Stimulated activated CD8-positive, alpha-beta memory T cell treated with anti-CD3 and anti-CD28 coated beads, Interleukin-7, amount 100 ng/mL, for 48 hours (primary cell): ENCODE measurements at places on chromosomes 12 and 14.

GRCh38 chr14:90759370-90760077, 56.7 kb downstream of the TTC7B start:
- DNase-seq: no peak

DNA sequence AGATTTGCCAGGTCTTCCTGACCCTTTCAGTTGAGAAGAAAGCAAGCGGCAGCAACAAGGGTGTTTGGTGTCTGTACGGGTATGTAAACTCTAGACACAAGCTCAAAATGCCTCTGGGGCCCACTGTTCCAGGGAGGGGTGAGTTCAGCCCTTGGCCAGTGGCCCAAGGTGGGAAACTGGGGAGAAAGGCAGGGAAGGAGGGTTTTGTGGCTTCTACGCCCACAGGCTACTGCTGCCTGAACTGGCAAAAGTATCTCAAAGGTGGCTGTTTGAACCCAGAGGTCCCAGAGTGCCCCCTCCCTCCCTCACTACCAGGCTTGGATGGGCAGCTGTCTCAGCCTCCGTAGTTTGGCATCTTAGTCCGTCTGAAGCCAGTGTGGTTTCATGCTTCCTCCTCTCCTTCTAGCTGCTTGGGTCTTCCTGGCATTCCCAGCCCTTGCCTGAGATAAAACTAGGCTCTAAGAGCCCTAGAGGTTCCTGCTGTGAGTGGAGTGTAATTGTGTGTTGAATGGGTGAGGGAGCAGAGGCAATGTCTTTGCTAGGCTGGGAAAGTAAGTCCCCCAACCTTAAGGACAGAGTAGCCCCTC, 5.5 kb downstream of the HOXC5 start:
- no peak for DNase-seq

DNA sequence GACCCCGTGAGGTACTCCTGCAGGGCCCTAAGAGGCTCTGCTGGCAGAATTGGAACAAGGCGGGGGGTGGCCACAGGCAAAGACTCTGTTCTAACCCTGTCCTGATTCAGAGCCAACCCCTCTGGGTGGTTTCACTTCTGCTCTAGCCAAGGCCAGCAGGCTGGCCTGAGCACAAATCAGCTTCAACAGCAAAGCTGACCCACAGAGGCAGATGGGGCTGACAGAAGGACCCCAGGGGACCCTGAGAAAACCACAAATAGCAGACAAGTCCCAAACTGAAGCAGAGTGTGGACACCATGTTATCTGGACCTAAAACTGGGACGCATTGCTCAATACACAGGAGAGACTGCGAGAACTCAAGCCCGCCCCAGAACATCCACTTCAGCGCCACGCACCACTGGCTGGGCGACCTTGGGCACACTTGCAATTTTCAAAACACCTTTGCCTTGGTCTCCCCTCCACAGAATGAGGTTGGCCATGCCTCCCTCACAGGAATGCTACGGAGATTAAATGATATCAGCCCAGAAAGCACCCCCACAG, 76.4 kb upstream of the DICER1 start:
- no peak for DNase-seq

DNA sequence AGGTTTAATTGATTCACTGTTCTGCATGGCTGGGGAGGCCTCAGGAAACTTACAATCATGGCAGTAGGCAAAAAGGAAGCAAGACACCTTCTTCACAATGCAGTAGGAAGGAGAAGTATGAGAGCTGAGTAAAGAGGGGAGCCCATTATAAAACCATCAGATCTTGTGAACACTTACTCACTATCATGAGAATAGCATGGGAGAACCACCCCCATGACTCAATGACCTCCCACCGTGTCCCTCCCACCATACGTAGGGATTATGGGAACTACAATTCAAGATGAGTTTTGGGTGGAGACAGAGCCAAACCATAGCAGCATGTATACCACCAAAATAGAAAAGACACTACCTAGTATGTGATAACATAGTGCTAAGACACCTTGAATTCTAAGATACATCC, 2.9 kb upstream of the HMGA2 start:
- no peak for DNase-seq

- DNase-seq: no peak
Measured at GRCh38 chr12:16523951-16524331, 82.0 kb downstream of the LMO3 start.

- DNase-seq: no peak
Measured at GRCh38 chr14:91980157-91980556, 32.7 kb upstream of the FBLN5 start.

- no peak for DNase-seq
Measured at GRCh38 chr12:98418357-98419075, 96.9 kb upstream of the TMPO start.

DNA sequence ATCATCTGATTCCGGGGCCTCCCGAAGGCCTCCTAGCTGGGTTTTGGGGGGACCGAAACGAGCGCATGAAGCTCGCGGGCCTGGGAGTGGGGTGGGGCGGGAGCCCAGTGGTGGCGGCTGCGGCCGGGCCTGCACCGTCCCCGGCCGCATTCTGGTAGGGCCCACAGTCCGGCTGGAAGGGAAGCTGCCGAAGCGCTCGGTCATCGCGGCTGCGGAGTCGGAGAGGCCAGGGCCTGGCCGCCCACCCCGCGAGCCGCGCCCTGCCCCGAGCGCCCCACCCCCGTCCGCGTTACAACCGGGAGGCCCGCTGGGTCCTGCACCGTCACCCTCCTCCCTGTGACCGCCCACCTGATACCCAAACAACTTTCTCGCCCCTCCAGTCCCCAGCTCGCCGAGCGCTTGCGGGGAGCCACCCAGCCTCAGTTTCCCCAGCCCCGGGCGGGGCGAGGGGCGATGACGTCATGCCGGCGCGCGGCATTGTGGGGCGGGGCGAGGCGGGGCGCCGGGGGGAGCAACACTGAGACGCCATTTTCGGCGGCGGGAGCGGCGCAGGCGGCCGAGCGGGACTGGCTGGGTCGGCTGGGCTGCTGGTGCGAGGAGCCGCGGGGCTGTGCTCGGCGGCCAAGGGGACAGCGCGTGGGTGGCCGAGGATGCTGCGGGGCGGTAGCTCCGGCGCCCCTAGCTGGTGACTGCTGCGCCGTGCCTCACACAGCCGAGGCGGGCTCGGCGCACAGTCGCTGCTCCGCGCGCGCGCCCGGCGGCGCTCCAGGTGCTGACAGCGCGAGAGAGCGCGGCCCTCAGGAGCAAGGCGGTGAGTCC, at the start of gene KLC1:
Gene KLC1 (plus strand): TSS at position 528 of the 819 bp plus-strand sequence. CDS start 25,354 bp downstream, outside the sequence.
- peak; percentile 72 for DNase-seq

DNA sequence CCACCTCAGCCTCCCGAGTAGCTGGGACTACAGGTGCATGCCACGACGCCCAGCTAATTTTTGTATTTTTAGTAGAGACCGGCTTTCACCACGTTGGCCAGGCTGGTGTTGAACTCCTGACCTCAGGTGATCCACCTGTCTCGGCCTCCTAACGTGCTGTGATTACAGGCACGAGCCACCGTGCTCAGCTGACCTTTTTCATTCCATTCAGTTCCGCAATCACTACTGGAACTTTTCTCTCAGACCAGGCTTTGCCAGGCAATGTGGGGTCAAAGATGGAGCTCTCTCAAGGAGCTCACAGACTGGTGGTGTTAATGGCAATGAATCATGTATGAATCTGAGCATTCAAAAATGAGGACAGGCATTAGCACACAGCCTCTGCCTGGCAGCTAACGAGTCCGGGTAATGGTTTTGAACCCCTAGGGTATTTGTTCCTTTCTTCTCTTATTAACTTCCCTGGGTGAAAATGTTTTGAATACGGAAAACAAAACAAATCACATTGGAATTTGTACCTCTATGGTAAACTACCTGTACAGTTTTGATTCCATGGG, 9.4 kb upstream of the TCHP start:
- no peak for DNase-seq

DNA sequence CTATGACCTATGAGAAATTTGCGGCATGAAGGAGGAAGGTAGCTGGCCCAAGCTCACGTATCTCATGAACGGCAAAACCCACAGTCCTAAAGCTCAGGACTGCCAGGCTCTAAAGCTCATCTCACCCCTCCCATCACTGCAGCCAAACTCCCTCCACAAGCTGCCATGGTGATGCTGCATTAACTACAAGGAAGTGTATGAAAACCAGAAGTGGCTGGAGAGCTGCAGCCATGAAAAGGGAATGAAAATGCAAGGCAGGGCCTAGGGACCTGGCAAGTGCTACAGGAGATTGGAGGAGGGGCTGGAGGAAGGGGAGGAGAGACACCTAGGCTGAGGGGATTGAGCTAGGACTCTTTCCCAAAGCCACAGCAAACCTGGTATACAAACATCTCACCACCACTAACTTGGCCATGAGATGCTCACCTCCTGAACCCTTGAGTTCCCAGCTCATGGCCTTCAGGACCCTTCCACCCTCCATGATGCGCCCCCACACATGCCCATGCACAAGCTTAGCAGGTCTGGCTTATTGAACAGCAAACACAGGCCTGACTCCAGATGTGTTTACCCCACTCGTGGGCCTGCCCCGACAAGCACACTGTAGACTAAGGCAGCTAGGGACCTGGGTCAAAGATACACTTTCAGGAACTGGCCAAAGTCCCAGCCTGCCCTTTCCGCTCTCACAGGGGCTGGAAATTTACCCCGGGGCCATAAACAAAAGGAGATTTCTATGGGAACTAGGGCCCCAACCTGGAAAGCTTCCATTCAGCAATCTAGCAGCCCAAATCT, 42.0 kb downstream of the LTBP2 start:
- DNase-seq: no peak

- DNase-seq: no peak
Measured at GRCh38 chr14:73731111-73731510, 16.9 kb upstream of the PNMA1 start.

DNA sequence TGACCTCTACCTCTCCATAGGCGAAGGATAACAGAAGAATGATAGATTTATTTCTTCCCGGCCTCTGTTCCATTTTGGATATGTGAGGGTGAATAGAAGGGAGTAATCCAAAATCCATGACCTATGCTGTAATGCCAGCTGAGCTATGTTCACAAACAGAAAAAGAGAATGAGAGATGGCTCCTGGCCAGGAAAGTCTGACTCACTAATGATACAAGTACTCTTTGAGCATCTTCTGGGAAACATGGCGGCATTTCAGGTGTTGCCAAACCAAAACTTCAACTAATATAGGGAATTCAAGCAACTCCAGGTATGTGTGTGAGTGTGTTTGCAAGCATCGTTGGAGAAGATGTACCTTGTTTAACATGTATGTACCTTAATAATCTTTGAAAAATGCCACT, 55.1 kb downstream of the MED13L start:
- no peak for DNase-seq

DNA sequence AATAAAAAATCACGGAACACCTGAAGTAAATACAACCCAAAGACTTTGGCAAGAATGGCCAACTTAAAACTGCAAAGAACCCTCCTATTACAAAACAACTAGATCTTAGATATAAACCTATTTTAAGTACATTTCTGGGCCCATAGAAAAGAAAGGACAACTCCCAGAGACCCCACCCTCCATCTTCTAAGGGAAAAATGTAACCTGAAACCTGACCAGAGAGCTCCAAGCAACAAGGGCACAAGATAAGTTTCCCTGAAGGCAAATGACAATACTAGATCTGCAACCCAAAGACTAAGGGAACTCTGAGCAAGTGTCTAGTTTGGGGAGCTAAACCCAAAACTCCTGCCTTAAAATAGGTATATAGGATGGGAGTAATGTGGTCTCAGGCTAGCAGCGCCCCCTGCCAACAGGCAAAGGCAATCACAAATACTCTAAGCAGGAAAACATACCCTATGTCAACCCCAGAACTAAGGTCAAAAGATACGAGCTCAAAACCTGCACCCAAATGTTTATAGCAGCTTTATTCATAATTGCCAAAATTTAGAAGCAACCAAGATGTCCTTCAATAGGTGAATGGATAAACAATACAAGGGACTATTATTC, 218.9 kb downstream of the ITPR2 start:
- no peak for DNase-seq
